NCI-H2081 (cell line): ENCODE measurements at places on chromosomes 12 and 14.

GRCh38 chr12:132507656-132508490 lies 17.9 kb downstream of the FBRSL1 start:
- no peak for DNase-seq

DNA sequence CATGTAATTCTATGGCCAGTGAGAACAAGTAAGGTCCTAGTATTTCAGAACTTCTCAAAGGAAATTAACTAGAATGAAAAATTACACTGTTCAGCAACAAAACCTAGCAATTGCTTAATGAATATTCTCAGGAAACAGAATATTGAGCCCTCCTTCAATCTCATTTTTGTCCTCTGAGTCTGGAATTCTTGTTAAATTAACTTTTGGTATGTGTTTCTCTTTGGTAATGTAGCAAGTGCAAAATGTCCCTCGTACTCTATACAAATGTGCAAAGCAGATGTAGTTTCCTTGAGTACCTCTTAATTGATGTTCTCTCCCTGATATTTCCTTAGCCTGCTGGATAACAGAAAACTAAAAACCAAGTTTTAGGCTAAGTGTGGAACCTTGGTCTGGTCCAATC lies 190.8 kb upstream of the CNOT2 start:
- DNase-seq: no peak

DNA sequence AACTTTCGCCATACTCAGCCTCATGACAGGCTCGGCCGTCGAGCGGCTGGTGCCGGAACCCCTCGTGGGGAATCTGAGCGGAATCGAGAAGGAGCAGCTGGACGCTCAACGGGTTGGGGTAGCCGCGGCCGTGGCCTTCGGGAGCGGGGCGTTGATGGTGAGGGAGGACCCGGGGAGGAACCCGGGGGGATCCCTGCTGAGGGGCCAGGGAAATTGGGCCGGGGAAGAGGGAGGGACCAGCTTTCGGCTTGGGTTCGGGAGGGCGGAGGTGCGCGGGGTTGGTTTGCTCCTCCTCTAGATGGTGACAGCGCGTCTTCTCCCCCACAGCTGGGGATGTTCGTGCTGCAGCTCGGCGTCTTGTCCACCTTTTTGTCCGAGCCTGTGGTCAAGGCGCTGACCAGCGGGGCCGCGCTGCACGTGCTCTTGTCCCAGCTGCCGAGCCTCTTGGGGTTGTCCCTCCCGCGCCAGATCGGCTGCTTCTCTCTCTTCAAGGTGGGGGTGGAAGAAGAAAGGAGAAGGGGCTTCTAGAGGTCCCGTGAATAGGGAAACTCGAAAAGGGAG lies 9.8 kb downstream of the ARHGEF25 start:
- no peak for DNase-seq

DNA sequence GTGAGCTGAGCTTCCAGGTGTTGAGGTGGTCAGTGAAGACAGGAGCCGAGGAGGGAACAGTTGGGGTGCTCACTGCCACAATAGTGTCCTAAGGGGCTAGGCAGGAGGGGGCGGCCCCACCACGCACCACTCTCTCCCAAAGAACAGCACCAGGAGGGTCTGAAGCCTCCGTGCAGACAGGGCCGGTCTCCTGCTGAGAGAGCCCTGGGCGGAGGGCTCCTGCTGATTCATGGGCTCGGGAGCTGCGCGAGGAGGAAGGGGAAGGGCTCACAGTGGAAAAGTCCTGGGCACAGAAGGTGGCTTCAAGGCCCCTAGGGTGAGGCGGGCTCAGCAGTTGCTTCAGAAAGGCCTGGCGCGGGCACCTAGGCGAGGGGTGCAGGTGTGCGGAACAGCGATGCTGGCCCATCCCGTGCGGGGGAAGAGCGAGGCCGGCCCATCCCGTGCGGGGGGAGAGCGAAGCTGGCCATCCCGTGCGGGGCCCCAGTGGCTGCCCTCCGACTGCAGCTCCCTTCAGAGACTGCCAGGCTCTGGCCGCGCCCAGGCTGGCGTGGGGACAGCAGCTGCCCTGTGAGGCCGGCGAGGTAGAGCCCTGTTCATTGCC lies 176.7 kb downstream of the ADGRD1 start:
- no peak for DNase-seq

GRCh38 chr14:56900726-56901125 lies 90.4 kb upstream of the OTX2 start:
- DNase-seq: no peak

DNA sequence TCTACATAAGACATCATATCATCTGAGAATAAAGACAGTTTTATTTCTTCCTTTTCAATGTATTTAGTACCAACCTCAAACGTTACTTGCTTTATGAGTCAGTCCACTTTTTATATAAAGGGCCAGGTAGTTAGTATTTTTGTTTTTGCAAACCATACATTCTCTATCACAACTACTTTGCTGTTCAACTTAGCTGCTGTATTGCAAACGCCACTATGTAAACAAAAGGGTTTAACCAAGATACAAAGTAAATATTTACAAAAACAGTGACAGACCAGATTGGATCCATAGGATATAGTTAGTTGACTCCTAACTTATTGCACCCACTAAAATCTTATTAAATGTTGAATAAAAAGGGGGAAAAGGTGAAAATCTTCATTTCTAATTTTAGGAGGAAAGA lies 87.7 kb upstream of the FOXG1 start:
- DNase-seq: no peak

GRCh38 chr12:27305673-27306456 lies 26.8 kb upstream of the BMAL2 start:
- DNase-seq: peak; percentile 7

DNA sequence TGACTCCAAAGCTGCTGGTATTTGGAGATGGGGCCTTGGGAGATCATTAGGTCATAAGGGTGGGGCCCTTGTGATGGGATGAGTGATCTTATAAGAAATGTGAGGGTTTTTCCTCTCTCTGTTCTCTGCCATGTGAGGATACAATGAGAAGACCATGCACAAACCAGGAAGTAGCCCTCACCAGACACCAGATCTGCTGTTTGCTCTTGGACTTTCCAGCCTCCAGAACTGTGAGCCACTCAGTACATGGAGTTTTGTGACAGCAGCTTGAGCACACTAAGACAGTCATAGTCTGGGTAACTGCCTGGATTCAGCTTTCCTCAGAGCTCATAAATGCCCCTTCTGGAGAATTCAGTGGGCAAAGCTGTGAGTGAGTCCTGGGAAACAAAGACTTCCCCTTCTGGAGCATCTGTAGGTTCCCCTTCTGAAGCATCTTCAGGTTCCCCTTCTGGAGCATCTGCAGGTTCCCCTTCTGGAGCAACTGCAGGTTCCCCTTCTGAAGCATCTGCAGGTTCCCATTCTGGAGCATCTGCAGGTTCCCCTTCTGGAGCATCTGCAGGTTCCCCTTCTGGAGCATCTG lies 11.0 kb upstream of the PPP4R3A start:
- no peak for DNase-seq

DNA sequence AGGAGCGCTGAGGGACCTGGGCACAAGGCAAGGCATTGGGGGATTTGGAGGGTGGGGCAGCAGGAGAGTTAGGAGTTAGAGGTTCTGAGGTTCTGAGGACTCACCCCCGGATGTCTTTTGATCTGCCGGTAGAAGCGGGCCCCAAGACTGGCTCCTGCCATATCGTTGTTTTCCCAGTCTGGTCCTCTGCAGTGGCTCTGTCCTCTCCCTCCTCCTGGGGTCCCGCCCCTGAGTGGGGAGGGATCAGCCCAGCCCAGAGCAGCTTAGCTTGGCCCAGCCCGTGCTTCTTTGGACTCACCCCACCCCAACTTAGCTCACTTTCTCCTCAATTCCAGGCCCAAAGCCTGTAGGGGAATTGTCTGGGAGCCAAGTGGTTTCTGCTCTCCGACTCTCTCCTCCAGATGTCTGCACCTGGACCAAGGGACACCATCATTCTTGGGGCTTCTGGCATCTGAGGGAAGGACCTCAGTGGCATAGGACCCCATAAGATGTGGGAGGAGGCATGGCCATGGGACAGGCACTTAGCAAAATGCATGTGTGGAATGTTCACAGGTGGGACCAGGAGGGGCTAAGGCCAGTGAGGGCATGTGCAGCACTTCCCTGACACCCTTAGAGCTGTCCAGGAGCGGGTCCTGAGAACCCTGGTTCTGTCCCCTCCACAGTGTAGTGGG lies 7.5 kb downstream of the SHMT2 start:
- no peak for DNase-seq

- DNase-seq: no peak
Observed at GRCh38 chr14:56794088-56794556, 16.2 kb downstream of the OTX2 start.

DNA sequence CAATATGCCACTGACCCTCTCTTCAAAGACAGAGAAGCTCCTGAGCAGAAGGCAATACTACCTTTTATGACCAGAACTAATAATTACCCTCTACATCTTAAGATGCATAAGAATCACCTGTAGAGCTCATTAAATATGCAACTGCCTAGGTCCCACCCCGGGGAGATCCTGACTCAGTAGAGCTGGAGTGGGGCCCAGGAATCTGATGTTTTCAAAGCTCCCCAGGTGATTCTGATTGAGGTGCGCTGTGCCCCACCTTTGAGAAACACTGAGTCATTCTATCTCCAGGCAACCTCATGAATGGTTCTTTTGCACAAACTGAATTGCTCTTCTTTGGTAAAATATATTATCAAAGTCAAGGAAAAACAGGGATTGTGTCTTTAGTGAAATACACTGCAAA lies 149.3 kb upstream of the BMP4 start:
- DNase-seq: no peak

GRCh38 chr12:28453686-28454085 lies 263.4 kb downstream of the CCDC91 start:
- DNase-seq: no peak

GRCh38 chr12:6927379-6928021 lies at the start of gene ATN1:
TSS of gene ATN1 (plus strand) at chr12:6927959. CDS start at chr12:6934002, 6,043 bp downstream.
- peak; percentile 51 for DNase-seq

- DNase-seq: peak; percentile 61
Observed at GRCh38 chr14:51095854-51096823, 1.2 kb upstream of the TRIM9 start.

GRCh38 chr14:76760331-76761135 lies 735 bp upstream of the VASH1 start:
- no peak for DNase-seq

- DNase-seq: no peak
Observed at GRCh38 chr12:92539110-92539749, 163.6 kb upstream of the PLEKHG7 start.

DNA sequence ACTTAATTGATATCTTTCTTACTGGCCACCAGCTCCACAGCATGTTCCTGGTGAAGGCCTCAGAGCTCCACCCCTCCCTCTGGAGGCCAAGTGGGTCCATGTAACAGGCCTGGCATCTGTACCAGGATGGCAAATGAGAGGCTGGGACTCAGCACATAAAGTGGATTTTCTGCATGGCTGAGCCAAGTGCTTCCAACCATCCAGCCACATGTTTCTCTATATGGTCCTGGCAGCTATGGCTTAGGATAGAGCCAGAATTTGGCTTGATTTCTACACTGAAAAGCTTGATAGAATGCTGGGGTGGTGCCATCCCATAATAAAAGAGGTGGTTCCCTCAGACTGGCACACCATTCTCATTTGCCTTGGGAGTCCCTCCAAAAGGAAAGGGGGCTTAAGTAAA lies 94.1 kb downstream of the PAX9 start:
- DNase-seq: no peak

DNA sequence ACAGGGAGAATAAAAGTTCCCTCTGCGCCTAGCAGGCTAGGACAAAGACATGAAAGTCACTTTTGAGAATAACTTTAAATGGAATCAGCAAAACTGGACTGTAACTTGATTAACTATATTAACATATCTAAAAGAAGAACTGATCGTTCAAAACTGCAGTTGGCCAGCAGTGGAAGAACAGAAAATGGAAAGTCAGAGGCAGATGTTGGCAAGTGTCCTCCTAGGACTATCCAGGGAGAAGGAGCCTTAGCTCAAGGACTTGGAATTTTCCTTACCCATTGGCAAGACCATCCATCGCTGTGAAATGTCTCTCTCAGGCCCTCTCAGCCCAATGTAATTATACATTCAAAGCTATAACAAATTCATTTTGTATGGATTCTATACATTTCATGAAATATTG lies 419.7 kb downstream of the ATP23 start:
- no peak for DNase-seq

- no peak for DNase-seq
Observed at GRCh38 chr12:53820514-53821306, 68.9 kb upstream of the CISTR start.

DNA sequence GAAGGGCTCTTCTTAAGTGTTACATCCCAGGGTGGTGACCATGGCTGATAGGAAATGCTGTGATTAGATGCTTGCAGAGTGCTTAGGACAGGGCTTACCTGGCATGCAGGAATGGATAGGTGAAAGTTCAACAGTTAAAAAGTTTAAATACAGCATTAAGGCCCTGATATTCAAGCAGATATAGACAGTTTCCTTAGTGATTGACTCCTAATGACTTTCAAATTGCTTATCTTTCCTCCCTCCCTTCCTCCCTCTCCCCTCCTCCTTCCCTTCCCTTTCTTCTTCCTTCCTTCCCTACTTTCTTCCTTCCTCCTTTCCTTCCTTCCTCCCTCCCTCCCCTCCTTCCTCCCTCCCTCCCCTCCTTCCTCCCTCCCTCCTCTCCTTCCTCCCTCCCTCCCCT lies 244.6 kb upstream of the NOS1 start:
- no peak for DNase-seq

GRCh38 chr14:61642614-61642982 lies 52.7 kb upstream of the HIF1A start:
- DNase-seq: no peak

DNA sequence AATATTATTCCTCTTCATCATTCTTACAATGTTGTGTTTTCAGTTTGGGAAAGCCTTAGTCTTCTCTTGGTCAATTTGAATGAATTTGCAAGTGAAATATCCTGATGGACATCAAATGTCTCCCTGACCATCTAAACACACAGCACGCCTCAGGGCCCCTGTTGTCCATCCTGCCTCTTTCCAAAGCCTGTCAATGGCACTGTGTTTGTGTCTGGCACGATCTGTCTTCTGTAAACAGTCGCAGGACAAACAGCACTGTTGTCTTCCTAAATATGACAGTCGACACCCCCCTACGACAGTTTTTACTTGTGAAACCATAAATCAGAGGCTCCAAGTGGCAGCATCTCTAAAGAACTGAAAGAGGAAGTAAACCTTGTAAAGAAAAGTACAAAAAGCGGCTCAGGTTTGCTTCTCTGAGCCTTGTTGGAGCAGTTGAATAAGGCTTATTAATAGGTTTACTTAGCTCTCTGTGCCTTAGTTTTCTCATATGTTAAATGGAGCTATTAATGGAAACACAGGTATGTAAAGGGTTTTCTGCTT lies 285.8 kb downstream of the NRXN3 start:
- peak; percentile 37 for DNase-seq

GRCh38 chr12:122021193-122021821 lies 377 bp upstream of the BCL7A start:
- DNase-seq: peak; percentile 16

DNA sequence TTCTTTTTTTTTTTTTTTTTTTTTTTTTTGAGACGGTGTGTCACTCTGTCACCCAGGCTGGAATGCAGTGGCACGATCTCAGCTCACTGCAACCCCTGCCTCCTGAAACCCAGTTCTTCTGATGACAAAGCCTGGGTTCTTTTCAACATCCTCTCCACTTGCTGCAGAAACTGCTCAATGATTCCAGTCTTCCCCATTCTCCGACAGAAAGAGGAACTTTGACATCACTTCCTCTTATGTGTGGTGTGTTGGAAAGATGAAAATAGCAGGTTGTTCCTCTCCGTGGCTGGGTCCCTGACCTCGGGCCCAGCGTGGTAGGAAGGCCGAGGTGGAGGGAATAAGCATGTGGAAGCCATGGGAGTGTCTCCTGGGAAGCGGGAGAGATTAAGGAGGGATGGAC lies 198.4 kb downstream of the PHETA1 start:
- no peak for DNase-seq
